NCI-H524 (cell line): ENCODE measurements at places on chromosomes 13 and 19.

DNA sequence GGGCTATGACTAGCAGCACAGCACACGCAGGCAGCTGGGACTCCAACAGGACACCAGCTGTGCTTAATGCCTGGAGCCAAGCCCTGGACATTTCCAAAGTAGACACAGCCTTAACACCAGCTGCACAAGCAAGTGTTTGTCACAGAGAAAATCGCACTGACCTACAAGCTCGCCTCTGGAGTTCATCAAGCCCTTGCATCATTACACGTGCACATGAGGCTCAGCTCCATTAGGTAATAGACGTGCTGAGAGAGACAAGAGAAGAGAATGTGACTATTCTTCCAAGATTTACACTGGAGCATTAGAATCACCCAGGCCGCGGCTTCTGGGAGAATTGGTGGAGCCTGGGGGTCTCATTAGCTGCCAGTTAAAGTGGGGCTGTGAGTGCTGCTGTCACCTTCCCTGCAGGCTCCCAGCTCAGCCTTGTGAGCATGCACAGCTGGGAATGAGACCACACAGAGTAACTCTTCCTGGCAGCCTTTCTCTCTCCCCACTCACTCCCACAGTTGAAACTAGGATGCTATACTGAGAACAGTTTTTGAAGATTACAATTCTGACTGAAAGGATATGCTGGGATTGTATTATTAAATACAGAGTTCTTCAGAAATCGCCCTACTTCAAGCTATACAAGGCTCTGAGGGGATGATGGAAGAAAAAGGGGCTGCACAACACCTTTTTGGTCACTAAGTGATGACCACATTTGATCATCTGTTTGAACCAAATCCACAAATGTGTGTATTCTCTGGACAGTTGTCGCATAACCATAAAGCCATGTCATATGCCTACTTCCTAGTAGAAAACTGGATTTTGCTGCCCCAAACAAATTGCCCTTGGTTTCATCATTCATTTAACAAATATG, 10.5 kb downstream of the STOML3 start:
- peak; percentile 0 for DNase-seq

DNA sequence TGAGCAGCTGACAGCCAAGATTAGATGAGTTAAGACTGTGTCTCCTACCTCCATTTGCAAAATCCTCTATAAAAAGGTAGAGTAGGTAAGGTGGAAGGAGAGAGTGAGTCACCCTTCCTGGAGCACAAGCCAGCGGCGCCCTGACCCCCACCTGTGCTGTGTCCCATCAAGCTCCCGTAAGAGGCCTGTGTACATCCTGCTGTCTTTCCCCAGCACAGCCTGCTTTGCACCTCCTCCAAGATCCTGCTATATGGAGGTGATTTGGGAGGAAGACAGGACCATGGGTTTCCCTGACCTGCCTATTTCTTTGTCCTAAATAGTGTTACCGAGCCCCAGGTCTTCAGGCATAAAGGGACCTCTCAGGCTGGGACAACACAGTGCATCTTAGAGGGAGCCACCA, 62.3 kb upstream of the UQCRFS1 start:
- DNase-seq: no peak

DNA sequence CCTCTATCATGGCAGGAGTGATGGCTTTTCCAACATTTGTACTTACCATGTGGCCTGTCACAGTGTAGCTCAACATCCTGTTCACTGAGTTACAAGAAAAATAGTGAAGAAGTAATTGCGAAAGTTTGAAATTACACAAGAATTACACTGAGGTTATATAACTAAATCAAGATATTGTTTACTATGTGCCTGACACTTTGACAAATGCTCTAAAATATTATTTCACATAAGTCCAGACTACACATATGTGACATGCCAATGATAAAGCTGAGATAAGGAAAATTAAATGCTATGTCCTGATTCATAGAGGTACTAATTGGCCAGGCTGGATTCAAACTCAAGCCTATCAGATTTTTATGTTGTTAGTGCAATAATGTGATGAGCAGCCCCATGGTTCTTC, 451.7 kb downstream of the PCDH9 start:
- no peak for DNase-seq

DNA sequence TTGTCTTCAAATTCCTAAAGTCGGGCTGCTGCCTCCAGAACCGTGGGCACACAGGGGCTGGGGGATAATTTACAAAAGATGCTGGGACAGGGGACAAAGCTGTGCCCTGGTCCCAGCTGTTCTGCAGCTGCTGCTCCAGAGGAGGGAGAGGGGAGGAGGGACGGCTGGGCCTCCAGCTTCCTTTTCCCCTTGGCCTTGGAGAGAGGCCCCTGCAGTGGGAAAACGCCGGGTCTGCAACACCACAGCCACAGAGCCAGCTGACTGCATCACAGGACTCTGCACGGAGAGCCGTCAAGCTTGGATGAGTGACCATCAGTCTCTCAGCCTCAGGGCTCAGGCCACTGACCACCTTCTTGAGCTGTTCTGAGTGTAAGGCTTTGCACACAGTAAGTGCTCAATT, 6.1 kb downstream of the DOCK6 start:
- DNase-seq: no peak

GRCh38 chr13:79405501-79405830, 589 bp downstream of the RBM26 start:
- DNase-seq: peak; percentile 30

DNA sequence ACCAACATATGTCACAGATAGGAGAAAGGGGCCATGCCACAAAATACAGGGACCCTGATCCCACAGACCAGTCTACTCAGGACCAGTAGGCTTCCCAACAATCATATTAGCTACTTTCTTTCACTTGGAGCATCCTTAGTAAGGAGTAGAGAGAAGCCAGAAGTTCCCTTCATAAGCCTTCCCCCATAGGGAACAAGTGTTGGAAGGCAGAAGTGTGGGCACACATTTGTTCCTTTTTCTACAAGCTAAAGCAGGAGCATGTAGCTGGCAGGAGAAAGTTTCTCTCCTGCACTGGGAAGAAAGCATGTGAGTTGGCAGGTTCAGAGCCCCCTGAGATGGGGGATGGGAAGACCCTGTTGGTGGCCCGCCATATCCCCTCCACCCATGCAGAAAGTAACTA, 165.4 kb downstream of the KCTD12 start:
- DNase-seq: no peak

- DNase-seq: no peak
These were observed 17.7 kb downstream of the ZMYM5 start for GRCh38 chr13:19845758-19846157.

DNA sequence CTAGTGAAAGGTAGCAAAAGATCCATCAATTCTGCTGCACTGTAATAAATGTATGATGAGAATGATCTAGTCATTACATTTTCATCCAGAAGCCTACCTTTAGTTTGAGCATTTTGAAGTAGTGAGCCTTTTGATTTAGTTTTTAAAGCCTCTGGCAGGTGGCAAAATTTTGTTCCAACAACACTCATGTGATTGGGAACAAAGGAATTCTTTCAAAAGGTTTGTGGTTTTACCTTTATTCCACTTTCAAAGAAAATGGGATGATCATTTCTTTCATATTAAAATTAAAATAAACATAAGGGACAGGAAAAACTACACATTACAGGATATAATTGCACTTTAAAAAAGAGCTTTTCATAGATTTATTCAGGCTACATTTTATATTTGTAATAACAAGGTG, 260.2 kb downstream of the DACH1 start:
- DNase-seq: no peak

GRCh38 chr13:54611390-54611789, 1582.8 kb downstream of the OLFM4 start:
- no peak for DNase-seq

GRCh38 chr13:40102854-40103253, 447.4 kb downstream of the COG6 start:
- DNase-seq: no peak

DNA sequence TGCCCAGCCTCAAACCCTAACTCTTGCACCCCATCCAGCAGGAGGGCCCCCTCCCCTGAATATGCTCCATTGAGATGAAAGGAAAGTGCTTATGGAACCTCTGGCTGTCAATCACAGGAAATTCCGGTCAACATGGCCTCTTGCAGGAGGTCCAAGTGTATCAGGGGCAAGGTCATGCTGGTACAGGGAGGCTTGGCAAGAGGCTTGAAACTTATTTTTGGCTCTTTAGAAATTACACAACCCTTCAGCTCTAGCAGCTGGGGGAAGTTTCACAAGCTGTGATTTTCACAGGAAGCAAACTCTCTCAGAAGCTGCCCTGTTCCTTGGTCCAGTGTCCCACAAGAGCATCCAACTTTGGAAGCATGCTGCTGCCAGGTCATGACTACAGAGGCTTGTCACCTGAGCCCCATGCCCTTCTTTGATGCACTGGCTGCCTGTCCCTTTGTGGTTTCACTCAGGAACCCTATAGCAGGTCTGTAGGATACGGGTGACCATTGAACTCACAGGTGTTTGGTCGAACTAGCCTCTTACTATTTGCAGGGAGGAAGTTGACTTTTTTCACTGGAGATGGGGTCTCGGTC, 8.4 kb downstream of the ASF1B start:
- DNase-seq: no peak

DNA sequence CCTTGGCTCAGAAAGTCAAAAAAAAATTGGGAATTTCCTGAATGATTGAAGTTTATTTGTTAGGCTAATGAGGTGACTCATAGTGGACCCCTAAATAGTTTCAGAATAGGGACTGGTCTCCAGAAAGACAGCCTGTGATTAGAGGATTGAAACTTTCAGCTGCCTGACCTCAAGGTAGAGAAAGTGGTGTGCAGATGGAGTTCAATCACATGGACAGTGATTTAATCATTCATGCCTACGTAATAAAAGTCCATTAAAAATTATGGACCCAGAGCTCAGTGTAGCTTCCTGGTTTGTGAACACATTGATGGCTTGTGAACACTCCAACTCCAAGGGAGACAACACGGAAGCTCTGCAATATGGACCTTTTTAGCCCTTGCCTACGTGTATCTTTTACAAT, 533.2 kb upstream of the PCDH9 start:
- DNase-seq: no peak

DNA sequence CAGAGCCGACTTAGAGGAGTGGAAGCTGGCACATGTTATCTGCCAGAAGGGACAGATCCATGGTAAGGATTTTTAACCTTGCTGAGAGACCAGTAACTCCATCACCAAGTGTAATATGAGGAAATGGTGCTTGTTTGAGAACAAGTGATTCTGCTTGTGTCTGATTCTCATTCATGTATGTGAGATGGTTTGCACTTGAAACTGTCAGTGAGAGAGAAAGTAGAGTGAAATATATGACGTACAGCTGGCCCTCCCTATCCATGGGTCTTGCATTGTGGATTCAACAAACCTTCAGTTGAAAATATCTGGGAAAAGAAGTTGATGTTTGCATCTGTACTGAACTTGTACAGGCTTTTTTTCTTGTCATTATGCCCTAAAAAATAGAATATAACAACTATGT, 2.0 kb upstream of the ZNF461 start:
- DNase-seq: no peak

GRCh38 chr13:67351114-67351513, 121.0 kb upstream of the PCDH9 start:
- no peak for DNase-seq

GRCh38 chr19:2970201-2970835, 7.0 kb upstream of the TLE6 start:
- DNase-seq: no peak

- no peak for DNase-seq
These were observed 165.2 kb downstream of the STK24 start for GRCh38 chr13:98411617-98412265.

DNA sequence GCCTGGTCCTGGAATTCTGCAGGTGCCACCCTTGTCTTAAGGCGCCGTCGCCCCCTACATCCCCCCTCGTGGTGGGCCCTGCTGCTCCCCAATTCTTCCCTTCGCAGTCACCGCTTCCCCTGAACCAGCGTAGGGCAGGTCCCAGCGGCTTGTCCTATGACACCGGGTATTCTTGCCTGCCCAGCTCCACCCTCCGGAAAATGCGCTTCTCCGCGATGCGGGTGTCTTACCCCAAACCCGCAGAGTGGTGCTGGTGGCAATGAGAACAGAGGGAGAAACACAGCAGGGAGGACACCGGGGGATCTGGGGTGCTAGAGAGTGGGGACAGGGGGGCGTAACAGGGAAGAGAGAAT, 9.0 kb downstream of the ZNF808 start:
- DNase-seq: no peak
